Effector memory CD8-positive, alpha-beta T cell (primary cell): ENCODE measurements at places on chromosomes 3 and 15.

DNA sequence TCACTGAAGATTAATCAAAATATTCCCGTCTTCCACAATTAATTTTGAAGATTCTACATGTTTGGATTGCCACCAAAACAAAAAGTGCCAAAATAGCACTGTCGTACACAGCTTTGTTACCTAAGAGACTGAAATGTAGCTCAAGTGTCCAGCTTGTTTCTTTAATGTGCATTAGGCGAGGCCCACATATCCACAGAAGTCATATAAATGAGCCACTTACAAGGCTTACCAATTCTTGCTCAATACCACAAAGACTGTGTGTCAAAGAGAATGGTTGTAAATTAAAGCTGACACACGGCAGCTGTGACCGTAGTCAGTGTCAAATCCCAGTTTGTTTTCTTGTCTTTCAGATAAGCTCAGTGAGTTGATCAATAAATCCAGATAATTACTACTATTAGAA lies 639.4 kb upstream of the TBL1XR1 start:
- no peak for DNase-seq

DNA sequence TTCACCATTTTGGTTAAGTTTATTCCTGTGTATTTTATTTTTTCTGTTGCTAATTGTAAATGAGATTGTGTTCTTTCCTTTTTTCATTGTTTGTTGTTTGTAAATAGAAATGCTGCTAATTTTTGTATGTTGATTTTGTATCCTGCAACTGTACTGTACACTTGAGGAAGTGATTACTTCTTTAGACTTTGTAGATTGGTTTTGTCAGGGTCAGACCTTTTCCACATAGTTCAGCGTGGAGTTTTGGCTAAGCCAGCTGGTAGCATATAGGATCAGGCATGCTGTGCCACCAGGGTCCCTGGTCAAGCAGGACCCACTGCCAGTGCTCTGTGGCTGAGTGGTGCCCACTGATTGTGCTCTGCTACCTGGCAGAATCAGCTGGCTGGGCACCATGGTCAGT lies 80.1 kb downstream of the CD200 start:
- DNase-seq = no peak

- DNase-seq = no peak
Observed at GRCh38 chr3:86037916-86038315, 953.0 kb downstream of the VGLL3 start.

GRCh38 chr3:69547461-69547880 lies 161.6 kb upstream of the FRMD4B start:
- no peak for DNase-seq

- no peak for DNase-seq
Observed at GRCh38 chr3:13266651-13267362, 153.3 kb downstream of the NUP210 start.

DNA sequence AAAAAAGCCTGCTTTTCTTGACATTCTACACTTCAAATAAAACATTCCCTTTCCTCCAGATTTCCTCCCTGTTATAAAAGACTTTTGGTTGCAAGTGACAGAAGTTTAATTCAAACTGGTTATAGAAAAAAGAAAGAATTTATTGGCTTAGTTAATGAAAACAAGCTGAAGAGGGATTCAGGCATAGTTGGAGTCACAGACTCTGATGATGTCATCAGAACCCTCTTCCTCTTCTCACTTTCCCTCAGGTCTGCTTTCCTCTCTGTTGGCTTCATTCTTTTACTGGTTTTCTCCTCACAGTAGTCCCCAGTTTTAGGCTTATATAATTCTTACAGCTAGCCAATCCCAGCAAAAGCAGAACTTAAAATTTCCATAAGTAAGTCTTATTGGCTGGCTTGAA lies 32.0 kb upstream of the MBNL1 start:
- DNase-seq = no peak

DNA sequence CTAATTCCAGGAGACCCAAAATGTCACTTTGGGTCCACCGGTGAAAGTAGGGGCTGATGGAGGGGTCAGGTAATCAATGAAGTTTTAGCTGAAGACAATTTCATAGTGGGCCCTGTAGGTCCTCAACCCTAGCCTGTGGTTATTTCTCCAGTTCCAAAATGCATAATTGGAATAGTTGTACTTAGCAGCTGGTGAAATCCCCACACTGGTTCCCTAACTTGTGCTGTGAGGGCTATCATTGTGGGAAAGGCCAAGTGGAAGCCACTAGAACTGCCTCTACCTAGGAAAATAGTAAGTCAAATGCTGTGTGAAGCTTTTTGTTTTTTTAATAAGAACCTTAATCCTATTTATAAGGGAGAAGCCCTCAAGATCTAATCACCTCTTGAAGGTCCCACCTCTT lies 193.7 kb upstream of the AZI2 start:
- no peak for DNase-seq

- no peak for DNase-seq
Observed at GRCh38 chr15:64522226-64522823, 61.9 kb downstream of the ZNF609 start.

- no peak for DNase-seq
Observed at GRCh38 chr15:71634820-71635560, 175.4 kb upstream of the NR2E3 start.

DNA sequence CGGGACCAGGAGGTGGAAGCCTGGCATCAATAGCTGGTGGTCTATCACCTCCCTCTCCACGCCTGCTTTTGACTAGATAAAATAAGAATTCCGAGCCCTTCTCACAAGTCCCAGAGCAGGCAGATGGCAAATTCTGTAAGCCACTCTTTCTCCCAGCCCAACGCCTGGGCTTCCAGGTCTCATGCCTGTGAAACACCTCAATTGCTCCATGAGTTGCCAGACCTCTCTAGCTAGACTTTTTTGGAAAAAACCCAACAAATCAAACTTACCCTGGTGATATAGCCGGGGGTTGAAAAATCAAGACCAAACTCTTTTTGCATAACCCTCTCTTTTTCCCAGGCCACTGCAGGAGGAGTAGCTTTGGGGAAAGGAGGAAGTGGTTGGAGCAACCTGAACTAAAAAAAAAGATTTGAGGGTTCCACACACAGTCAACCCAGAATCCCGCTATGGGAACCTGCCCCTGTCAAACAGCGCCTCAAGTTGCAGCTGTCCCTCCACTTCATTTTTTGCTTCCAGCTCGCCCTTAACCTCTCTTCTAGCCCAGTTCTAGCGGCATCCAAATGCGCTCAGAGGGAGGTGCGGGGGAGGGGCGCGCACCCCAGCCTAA lies 7.0 kb downstream of the BHLHE40 start:
- DNase-seq = no peak

GRCh38 chr3:194001-194400 lies 2.6 kb upstream of the CHL1 start:
- no peak for DNase-seq

- DNase-seq = no peak
Observed at GRCh38 chr3:134367869-134368750, 6.1 kb downstream of the AMOTL2 start.

DNA sequence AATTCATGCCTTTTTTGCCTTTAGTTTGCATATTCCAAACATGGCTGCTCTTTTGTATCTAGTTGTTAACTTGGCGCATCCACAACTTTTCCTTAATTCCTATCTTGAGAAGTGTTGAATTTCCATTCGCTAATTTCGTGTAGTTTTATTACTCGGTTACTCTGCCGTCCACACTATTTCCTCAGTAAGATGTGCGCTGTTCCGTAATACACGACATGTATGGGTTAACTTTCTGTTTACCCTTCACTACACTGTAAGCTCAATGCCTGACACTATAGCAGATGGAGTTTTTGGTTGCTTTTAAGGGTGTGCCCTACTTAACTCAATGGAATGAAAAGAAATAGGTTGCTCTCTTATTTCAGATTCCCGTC lies 724 bp downstream of the RPSA start:
- DNase-seq = no peak

DNA sequence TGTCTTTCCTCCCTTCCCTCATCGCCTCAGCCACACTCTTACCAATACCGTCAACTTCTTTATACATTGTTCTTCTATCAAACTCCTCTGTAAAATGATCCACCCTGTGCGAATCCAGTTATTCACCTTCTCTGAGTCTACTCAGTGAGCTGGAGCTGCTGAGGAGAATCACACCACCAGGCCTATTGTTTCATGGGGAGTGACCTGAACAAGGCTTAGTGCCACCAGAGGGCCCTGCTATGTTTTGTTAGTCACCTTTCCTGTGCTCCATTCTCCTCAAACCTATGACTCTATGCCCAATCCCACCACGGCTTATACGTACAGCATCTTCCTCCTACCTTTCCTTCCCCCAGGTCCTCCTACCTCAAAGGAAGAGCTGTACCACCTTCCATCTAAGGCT lies 50.4 kb upstream of the MED12L start:
- DNase-seq = no peak

GRCh38 chr3:88509582-88509981 lies 359.8 kb downstream of the C3orf38 start:
- DNase-seq = no peak

DNA sequence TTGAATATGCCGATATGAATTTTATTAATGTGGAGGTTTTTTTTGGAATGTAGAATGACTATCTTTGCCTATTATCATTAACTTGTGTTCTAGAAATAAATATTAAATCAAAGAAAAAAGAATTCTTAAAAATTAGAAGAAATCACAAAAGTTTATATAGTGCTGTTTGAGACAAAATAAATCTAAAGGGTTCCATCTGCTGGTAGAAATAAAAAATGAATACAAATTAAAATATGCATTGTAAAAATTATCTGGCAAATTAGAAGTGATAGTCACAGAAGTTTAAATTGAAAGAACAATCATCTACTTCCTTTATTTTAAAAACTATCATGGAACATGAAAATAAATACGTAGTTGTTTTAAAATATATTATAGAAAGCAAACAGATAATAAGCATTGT lies 22.7 kb upstream of the ZBTB20 start:
- no peak for DNase-seq

GRCh38 chr3:73140772-73141442 lies 79.4 kb downstream of the EBLN2 start:
- no peak for DNase-seq

- no peak for DNase-seq
Observed at GRCh38 chr3:81864272-81864671, 102.8 kb upstream of the GBE1 start.

- DNase-seq = no peak
Observed at GRCh38 chr3:66778777-66779176, 219.3 kb upstream of the KBTBD8 start.

DNA sequence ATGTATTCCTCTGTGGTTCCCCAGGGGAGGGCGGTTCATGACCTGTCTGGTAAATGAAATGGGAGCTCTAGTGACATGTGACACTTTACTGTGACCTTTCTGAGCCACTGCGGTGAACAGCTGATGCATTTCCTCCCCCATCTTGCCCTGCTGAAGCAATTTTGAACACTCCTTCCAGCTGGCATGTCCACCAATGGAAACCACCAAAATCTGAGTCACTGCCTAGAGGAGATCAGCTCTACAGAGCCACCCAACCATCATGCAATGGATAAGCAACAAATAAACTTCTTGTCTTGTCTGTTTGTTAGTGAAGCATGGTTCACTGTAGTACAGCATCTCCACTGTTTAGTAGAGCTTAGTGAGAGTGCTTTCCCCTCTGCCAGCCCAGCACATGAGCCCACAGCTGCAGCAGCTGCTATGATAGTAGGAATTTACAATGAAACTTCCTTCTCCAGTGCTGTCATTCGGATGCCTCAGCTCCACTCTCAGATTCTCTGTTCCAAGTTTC lies 479.4 kb downstream of the NTRK3 start:
- DNase-seq = no peak

- DNase-seq = peak; percentile 70
Observed at GRCh38 chr3:45870099-45870498, 16.2 kb upstream of the CCR9 start.

DNA sequence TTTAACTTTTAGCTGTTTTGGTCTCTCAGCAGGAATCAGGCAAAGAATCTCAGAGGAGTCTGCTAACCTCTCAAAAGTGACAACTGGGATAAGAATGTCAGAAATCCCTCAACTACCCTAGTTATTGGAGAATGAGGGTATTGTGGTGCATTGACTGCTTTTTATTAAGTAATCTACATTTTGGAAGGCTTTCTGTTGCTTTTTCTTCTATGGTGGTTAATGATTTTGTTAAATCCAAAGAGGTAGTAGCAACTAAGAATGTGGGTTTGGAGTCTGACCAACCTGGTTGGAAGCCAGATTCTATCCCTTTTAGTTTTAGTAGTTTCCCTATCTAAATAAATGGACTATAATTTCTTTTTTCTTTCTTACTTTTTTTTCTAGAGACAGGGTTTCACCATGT lies 94.7 kb upstream of the RNF7 start:
- no peak for DNase-seq

DNA sequence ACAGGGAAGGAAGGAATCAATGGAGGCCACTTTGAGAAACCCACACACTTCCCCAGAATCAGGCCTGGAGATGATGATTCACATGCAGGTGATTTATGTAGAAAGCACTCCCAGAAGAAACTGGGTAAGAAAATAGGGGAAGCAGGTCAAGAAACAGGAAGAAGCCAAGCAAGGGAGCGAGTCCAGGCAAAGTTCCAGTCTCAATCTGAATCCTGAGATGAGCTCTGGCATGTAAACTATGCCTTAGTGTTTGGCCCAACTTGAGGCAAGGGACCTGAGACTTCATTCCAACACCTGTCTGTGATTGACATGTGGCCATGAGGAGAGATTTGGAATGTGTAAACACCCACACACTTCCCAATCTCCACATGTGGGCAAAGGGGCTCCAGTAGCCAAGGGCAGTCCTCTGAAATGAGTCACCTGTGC lies 61.6 kb upstream of the CTNNB1 start:
- no peak for DNase-seq

DNA sequence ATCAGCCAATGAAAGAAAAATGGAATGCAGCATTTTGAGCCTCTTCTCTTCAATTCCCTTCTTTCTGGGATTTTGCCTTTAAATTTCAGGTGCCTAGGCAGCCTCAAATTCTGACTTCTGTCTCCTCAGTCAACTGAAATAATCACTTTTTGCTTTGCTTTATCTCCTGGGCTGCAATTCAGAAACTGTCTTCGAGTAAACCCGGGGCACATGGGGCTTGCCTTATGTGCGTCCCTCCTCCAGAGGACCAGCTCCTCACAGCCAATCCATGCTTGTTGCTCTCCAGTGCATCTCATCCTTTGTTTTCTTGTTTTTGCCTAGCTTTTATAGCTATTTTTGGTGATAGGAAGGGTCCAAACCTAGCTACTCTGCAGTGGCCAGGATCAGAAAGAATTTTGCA lies 8.8 kb downstream of the RTP3 start:
- DNase-seq = no peak

DNA sequence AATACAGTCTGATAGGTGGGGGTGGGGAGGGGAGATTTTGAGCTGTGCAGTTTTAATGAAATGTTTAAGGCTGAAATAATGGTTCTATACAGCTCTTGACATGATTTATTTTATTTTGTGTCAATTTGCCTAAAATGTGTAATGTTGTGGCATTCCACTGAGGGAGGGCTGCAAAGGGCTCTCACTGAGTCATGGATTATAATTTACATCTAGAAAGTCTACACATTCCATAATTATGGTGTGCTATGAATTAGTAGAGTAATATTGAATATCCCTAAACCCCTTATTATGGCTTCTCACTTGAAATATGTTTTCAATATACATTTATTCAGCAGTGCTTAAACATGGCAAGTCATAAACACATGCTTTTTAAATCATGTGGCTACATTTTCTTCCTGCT lies 103.9 kb downstream of the RARB start:
- no peak for DNase-seq
